ENCODE measurements at places on chromosomes 6 and 20.

GRCh38 chr6:126156973-126157372 is 170.6 kb downstream of the TRMT11 start:
- no peak for DNase-seq

GRCh38 chr6:146071781-146072180 is 42.9 kb downstream of the GRM1 start:
- no peak for DNase-seq

GRCh38 chr6:108228416-108228815 is 32.4 kb downstream of the SNX3 start:
- DNase-seq: no peak

DNA sequence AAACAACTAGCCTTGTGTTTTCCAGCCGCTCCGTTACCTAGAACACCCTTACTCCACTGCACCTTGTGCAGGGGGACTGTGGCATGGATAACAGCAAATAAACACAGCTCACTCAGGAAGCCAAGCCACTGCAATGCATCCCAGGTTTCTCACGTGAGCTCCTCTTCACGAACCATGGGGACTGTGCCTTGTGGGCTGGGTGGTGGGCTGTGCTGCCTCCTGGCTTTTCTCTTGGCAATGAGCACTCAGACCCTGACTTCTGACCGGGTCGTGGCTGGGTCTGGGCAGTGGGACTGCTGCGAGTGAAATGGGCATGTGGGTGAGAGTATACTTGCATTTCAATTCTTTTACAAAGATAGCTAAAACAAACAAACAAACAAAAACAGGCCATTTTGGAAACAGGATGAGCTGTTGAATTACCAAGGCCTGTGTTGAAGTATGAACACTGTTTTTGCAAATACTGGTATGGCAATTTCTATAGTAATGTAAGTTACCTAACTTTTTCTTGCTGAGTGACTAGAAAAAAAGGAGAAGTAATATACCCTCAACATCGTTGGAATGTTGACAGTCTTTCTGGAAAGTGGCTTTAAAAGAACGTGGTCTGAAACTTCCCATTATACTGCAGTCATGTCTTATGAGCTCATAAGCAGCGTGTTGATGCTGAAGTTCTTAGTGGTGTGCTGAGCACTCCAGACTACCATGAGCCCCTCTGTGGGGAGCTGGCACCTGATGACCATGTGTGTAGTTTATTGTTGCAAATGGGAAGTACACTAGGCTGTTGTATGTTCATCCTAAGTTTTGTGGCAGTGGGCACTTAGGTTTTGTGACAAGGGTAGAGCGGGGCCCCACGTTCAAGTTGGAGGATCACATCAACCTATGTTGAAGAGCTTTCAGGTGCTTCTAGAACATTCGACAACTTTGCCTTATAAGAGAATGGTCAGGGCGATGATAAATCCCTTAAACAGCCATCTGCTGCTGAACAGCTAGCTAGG is 120.4 kb downstream of the ARMC2 start:
- no peak for DNase-seq

- no peak for DNase-seq
Measured at GRCh38 chr6:108363889-108364313, 69.0 kb downstream of the AFG1L start.
